ENCODE measurements at places on chromosomes 7 and 10. TPM values are rescaled to one million over a fixed set of nuclear protein-coding genes. Genes with fewer than 3 reads are reported as not detected.

DNA sequence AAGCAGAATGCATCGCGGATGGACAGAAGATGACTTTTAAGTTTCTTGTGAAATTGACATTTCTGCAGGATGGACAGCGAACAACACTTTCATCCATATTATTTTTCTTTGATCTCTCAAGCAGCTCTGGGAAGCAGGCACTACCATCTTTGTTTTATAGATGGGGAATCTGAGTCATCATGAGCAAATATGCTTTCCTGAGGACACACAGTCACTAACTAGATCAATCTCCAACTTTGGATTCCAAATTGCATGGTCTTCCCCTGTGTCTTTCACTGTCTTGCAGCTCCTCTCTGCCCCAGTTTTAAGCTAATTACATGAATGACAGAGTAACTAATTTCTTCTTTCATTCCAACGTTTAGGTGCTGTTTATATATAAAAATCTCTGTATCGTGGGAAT lies 201.5 kb downstream of the ADAM12 start:
- H3K27ac ChIP-seq: no peak overlapping the region
- peaks cover 11% of the 10 kb centered on the region for H3K27me3 ChIP-seq
- H3K36me3 ChIP-seq: peaks cover 5% of the 10 kb centered on the region
- DNase-seq: no peak

DNA sequence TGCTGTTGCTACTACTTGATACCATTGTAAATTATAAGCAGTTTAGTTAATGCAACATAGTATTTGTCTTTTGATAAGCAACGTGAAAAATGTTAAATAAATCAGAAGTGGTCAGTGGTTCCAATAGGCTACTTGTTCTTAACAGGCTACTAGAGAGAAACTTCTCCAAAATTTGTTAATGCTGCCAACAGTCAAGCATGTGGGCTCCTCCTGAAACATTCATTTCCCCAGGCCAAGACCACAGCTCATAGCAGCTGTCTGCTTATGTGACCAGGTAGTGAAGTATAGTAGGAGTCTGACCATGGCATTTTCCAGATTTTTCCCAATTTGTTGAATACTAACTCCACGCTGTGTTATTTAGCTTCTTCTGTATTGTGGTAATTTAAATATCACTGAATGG lies 81.0 kb downstream of the CYP51A1 start:
- no peak overlapping the region for H3K4me3 ChIP-seq
- H3K4me1 ChIP-seq: no peaks in the 10 kb centered on the region
- H3K36me3 ChIP-seq: peaks cover 6% of the 10 kb centered on the region
- H3K27me3 ChIP-seq: no peaks in the 10 kb centered on the region
- H3K27ac ChIP-seq: no peak overlapping the region
- no peak for DNase-seq

DNA sequence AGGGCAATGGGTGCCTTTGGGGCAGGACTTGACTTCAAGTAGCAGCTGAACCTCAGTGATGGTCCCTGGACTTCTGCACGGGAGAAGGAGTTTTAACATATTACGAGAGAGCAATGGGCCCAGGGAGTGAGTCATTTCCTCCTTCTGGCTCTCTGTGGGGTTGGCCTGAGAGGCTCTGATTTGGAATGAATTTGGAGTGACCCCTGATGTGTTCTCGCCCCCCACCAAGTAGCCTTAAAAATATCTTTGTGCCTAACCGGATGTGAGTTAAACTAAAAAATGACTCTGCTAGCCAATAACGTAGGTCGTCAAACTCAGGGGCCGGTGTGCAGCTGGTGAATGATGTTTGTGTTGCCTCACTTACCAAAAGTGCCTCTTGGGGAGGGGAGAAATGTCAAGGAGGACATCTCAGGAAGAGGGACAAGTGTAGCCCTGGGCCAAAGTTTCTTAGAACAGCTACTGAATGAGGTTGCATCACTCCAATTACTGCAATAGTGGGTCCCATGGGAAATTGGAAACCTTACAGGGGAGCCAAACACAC lies 656.6 kb downstream of the INHBA start:
- H3K4me1 ChIP-seq: peaks cover 45% of the 10 kb centered on the region
- H3K36me3 ChIP-seq: peaks cover 19% of the 10 kb centered on the region
- DNase-seq: no peak
- H3K27ac ChIP-seq: peak overlapping the region; percentile 82
- H3K27me3 ChIP-seq: no peaks in the 10 kb centered on the region

DNA sequence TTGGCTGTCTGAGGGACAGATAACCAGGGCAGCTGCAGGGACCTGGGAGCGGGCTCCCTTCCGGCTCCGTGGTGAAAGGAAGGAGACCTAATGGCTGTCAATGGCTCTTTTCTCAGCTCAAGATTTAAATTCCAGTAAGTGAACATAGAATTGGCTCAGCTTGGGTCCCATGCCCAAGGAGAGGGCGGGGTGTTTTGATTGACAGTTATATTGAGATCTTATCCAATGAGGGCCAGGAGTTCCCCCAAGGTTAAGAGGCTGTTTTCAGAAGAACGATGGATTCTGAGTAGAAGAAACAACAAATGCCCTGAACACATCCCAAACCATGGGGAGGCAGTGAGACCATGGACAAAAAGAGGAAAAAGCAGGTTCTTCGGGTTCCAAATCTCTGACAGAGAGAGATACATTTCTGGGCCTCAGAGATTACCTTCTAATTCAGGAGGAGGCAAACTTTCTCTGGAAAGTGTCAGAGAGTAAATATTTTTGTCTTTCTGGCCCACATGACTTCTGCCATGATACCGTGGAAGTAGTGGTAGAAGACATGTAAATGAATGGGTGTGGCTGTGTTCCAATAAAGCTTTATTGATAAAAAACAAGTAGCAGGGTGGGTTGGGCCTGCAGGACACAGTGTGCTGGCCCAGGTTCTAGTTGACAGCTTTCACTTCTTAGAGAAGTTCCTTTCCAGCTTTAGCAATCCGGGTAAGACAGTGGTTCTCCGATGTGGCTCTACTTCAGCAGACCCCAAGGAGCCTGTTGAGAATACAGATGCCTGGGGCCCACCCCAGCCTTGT lies 219.6 kb downstream of the RPS24 start:
- no peak overlapping the region for H3K4me3 ChIP-seq
- peaks cover 5% of the 10 kb centered on the region for H3K36me3 ChIP-seq
- peaks cover 72% of the 10 kb centered on the region for H3K4me1 ChIP-seq
- DNase-seq: no peak

INMT gene
- not detected for total RNA-seq

- H3K4me3 ChIP-seq: no peak overlapping the region
- H3K36me3 ChIP-seq: peaks cover 11% of the 10 kb centered on the region
- H3K4me1 ChIP-seq: peaks cover 20% of the 10 kb centered on the region
- no peaks in the 10 kb centered on the region for H3K27me3 ChIP-seq
- H3K27ac ChIP-seq: no peak overlapping the region
Measured at GRCh38 chr7:143265017-143265693, 1.9 kb downstream of the GSTK1 start.

BMPR1A gene
- total RNA-seq: 45.9 TPM

DNA sequence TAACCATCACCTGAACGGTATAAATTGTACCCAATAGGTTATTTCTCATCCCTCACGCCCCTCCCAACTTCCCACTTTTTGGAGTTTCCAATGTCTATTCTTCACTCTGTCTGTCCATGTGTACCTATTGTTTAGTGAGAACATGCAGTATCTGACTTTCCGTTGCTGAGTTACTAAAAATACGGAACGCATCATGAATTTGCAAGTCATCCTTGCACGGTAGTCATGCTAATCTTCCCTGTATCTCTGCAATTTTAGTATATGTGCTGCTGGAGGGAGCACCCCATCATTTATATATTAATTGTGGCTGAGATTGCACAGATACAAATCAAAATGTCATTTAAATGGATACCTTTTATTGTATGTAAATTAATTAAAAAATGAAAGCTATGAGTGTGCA lies 75.7 kb upstream of the SFMBT2 start:
- no peaks in the 10 kb centered on the region for H3K27me3 ChIP-seq
- DNase-seq: no peak
- H3K4me1 ChIP-seq: no peaks in the 10 kb centered on the region
- no peak overlapping the region for H3K4me3 ChIP-seq
